Naive thymus-derived CD4-positive, alpha-beta T cell (primary cell): ENCODE measurements at places on chromosomes 5 and 9.

DNA sequence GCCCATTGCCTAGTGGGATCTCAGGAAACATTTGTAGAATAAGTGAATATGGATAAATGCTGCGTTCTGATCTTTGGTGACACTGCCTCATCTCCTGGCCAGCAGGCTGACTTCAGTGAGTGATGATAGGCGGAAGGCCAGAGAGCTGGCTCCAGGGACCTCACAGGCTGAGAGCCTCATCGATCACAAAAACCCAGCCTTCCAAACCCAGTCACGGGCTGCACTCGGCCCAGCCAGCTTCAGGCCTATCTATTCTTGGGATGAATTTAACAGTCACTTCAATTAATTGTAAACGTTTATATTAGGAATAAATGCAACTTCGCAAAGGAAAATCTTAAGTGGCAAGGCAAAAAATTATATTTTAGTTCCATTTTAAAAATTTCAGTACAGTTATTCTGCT, 201.6 kb downstream of the IRX2 start:
- no peak overlapping the region for H3K4me3 ChIP-seq
- no peak for DNase-seq
- no peaks in the 10 kb centered on the region for H3K27me3 ChIP-seq
- no peaks in the 10 kb centered on the region for H3K36me3 ChIP-seq
- H3K27ac ChIP-seq: no peak overlapping the region
- H3K4me1 ChIP-seq: no peaks in the 10 kb centered on the region

DNA sequence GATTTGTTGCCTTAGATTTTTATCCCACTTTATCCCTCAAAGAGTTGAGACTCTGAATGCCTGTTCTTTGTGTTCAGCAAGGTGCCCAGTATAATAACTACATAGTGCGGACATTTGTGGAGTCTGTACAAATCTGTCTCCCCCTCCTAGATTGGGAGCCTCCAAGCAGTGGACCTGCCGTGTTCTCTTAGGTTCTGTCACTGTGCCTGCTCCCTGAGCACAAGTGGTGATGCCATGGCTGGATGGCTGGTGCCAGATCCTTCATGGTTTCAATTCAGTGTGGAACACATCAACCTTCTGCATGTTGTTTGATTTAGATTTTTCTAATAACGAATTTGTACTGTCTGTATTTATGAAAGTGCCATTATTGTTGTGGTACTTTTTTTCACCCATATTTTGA, 292.9 kb downstream of the CD180 start:
- H3K27me3 ChIP-seq: no peaks in the 10 kb centered on the region
- no peak for DNase-seq
- no peak overlapping the region for H3K27ac ChIP-seq
- H3K4me1 ChIP-seq: no peaks in the 10 kb centered on the region

DNA sequence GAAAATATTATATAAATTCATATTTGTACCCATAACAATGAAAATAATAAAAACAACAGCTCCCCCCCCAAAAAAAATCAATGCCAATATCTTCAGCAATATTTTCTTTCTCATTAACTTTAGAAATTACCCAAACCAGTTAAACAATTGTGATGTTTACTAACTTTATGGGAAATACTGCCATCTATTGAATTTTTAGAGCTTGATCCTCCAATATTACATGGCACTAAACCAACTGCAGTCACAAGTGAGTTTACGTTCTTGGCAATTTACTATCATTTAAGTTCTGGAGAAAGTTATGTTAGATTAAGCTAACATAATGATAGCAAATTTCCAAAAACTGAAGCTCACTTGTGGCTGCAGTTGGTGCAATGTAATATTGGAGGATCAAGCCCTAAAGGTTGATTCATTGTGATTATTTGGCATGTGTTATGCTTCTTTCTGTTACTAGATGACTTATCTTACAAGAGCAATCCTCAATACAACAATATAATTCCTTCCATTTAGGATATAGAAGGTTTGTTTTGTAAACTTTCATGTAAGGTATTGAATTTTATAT, 379.5 kb downstream of the CDH18 start:
- DNase-seq: no peak
- no peak overlapping the region for H3K4me3 ChIP-seq
- no peaks in the 10 kb centered on the region for H3K27me3 ChIP-seq
- H3K4me1 ChIP-seq: no peaks in the 10 kb centered on the region

- H3K27me3 ChIP-seq: peaks cover 6% of the 10 kb centered on the region
- no peaks in the 10 kb centered on the region for H3K4me1 ChIP-seq
- no peak for DNase-seq
- no peaks in the 10 kb centered on the region for H3K36me3 ChIP-seq
- no peak overlapping the region for H3K4me3 ChIP-seq
- no peak overlapping the region for H3K27ac ChIP-seq
Measured at GRCh38 chr5:581266-581665, 30.9 kb upstream of the CEP72 start.

GRCh38 chr5:55176176-55176818, 3.3 kb upstream of the CDC20B start:
- peaks cover 25% of the 10 kb centered on the region for H3K4me1 ChIP-seq
- H3K36me3 ChIP-seq: no peaks in the 10 kb centered on the region
- H3K27me3 ChIP-seq: peaks cover 42% of the 10 kb centered on the region
- no peak for DNase-seq

GRCh38 chr9:114375386-114376175, 12.2 kb downstream of the AKNA start:
- H3K36me3 ChIP-seq: peaks cover 61% of the 10 kb centered on the region
- H3K27ac ChIP-seq: peak overlapping the region; percentile 70
- peaks cover 92% of the 10 kb centered on the region for H3K4me1 ChIP-seq

- H3K36me3 ChIP-seq: no peaks in the 10 kb centered on the region
- no peak overlapping the region for H3K4me3 ChIP-seq
- no peak for DNase-seq
- H3K27me3 ChIP-seq: no peaks in the 10 kb centered on the region
- H3K4me1 ChIP-seq: no peaks in the 10 kb centered on the region
Measured at GRCh38 chr9:100466829-100467221, 6.1 kb upstream of the TMEFF1 start.

GRCh38 chr9:224582-225520, 10.2 kb downstream of the DOCK8 start:
- H3K36me3 ChIP-seq: no peaks in the 10 kb centered on the region
- no peak overlapping the region for H3K27ac ChIP-seq
- H3K4me1 ChIP-seq: no peaks in the 10 kb centered on the region
- no peak for DNase-seq

GRCh38 chr5:16179936-16180788, 571 bp upstream of the MARCHF11 start:
- H3K36me3 ChIP-seq: no peaks in the 10 kb centered on the region
- H3K4me3 ChIP-seq: no peak overlapping the region
- no peak for DNase-seq
- no peaks in the 10 kb centered on the region for H3K4me1 ChIP-seq
- H3K27me3 ChIP-seq: no peaks in the 10 kb centered on the region

DNA sequence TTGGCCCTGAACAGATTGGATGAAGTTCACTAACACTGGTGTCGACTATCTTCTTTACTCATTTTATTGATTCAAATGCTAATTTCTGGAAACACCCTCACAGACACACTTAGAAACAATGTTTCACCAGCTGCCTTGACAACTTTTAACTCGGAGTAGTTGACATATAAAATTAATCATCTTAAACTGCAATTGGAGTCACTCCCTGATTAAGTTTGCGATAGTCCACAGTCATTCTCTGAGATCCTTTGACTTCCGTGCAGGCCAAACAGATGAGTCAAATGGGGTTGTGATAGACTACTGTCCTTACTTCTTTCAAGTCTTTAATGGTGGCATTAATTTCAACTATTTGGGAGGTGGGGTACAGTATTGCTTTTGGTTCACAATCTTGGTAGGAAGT, 114.4 kb upstream of the PCSK1 start:
- H3K36me3 ChIP-seq: no peaks in the 10 kb centered on the region
- H3K27ac ChIP-seq: no peak overlapping the region
- no peak overlapping the region for H3K4me3 ChIP-seq
- no peak for DNase-seq
